Suppressor macrophage (primary cell): ENCODE measurements at places on chromosomes 1 and 21.

DNA sequence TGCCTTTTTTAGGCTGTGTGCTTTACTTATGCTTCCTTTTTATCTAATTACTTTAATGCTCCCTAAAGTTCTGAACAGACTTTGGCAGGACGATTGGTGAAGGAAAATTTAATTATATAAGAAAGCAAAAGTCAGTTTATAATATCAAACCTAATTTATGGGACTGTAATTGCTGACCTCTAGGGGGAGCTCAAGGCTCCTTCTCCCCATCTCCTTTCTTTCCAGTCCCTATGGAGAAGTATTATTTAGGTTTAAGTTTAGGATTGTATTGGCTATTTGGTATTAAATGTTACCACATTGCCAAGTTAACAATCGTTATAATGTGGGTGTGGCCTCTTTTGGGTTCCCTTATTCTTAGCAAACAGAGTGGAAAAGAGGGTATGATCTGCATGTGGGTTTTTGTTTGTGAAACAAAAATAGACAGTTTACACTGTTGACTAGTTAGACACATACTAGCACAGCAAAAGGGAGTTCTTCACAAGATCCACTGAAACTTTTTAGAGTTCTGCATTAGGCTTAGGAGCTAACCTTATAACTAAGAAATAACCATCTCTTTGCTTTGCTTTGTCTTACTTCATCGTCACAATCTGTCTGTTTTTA, 48.2 kb upstream of the TNFSF4 start:
- DNase-seq: peak; percentile 49

DNA sequence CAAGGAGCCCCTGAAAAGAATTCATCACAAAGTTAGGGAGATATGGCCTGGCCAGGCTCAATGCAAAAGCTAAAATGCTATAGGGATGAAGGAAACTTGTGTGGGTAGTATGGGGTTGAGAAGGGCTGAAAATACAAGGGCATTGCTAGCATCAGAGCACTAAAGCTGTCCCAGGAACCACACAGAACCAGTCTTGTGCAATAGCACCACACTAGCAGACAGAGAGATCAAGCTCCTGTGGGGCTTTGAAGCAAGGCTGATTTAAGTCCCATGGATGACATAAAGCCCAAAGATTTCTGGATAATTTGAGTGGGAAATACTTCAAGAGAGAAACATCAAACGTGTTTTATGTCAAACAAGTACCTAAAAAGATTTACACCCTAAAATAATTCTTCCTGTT, 97.1 kb downstream of the VAV3 start:
- DNase-seq: no peak

- no peak for DNase-seq
These were observed 96.3 kb upstream of the KLHDC7A start for GRCh38 chr1:18384471-18384870.

- no peak for DNase-seq
These were observed 17.0 kb upstream of the HSD3B2 start for GRCh38 chr1:119397986-119398385.

GRCh38 chr1:1356166-1356795, 2.1 kb downstream of the MXRA8 start:
- no peak for DNase-seq

- DNase-seq: peak; percentile 15
These were observed 75.8 kb downstream of the ARHGEF16 start for GRCh38 chr1:3530086-3530925.

DNA sequence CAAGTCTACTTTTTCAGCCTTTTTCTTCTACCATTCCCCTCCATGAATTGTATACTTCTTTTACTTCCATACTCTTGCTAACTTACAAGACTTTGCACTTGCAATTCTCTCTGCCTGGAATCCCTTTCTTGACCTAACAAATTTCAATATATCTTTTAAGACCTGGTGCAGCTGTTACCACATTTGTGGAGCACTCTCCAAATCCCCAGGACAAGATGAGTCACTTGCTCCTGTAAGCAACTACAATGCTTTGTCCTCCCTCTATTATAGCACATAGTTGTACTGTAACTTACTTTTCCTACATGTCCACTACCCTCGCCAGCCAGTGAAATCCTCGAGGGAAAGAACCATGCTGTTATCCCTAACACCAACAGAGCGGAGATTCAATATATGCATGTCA, 43.1 kb downstream of the WARS2 start:
- DNase-seq: no peak

GRCh38 chr1:8506995-8507615, 189.2 kb downstream of the SLC45A1 start:
- DNase-seq: no peak

GRCh38 chr1:30754684-30755171, 2.8 kb downstream of the LAPTM5 start:
- peak; percentile 86 for DNase-seq

- DNase-seq: peak; percentile 35
These were observed 4.5 kb upstream of the DDR2 start for GRCh38 chr1:162627662-162628296.

DNA sequence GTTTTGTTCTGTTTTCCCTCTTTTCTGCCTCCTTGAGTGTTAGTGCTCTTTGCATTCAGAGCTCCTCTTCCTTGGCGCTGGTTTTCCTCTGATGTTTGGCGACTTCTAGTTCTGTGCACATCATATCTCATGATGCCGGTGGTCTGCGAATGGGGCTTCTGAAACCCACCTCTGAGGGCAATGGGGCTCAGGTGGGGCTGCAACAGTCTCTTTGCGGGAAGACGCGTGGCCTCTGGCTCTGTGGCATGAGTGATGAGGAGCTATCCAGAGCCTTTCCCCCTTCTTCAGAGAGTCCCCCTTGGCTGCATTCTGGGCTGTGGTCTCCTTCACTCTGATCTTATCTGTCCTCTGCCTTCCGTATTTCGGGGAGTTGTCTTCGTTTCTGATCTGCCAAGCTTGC, 39.0 kb downstream of the TNFRSF8 start:
- DNase-seq: no peak

DNA sequence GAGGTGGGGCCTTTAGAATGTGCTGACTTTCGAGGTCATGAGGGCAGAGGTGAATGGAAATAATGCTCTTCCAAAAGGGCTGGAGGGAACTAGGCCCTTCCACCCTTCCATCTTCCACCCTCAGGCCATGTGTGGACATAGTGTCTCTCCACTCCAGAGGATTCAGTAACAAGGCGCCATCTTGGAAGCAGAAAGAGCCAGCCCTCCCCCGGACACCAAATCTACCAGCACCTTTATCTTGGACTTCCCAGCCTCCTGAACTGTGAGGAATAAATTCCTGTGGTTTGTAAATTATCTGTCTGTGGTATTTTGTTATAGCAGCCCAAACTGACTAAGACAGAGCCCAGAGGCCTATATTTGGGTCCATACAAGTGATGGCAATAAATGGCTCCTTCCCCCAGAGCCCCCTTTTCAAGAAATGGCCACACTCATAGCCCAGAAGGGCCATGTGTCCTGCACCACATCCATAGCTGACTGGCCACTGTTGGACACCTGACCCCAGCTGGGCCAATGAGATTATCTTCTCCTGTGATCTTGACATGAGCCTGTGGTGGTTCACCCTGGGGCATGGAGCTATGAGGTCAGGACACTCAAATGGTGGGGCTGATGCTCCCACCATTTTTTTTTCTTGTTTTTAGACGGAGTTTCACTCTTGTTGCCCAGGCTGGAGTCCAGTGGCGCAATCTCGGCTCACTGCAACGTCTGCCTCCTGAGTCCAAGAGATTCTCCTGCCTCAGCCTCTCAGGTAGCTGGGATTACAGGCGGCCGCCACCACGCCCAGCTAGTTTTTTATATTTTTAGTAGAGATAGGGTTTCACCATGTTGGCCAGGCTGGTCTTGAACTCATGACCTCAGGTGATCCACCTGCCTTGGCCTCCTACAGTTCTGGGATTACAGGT, 114.9 kb downstream of the RRAGC start:
- DNase-seq: no peak

- no peak for DNase-seq
These were observed 88.0 kb downstream of the CD247 start for GRCh38 chr1:167430134-167430848.

DNA sequence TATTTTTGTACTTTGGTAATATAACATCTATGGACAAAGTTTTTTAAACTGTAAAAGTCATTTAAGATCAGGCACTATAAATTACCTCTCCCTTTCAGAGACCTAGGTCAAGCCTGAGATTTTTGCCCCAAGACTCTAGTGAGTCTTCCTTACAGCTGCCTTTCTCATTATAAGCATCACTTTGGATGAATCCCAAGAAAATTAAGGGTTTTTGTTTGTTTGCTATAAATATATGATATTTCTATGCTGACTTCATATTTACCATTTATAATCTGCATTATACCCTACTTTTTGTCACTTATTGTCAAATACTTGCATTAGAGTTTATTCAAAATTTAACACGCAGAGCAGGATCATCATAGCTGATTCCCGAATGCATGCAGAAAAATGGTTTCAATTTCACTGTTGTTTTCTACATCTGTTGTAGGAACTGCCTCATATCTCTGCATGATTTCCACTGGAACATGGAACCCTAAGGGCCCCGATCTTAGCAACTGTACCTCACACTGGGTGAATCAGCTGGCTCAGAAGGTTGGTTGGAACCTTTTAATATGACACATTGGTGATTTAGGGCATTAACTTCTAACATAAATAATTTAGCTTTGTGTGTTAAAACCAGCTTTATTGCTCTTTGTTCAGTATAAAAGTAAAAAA, 150.0 kb downstream of the ADGRL2 start:
- DNase-seq: no peak

GRCh38 chr1:37458551-37458950, 15.8 kb upstream of the ZC3H12A start:
- no peak for DNase-seq

- DNase-seq: no peak
These were observed 46.3 kb downstream of the SKI start for GRCh38 chr1:2274231-2274928.

DNA sequence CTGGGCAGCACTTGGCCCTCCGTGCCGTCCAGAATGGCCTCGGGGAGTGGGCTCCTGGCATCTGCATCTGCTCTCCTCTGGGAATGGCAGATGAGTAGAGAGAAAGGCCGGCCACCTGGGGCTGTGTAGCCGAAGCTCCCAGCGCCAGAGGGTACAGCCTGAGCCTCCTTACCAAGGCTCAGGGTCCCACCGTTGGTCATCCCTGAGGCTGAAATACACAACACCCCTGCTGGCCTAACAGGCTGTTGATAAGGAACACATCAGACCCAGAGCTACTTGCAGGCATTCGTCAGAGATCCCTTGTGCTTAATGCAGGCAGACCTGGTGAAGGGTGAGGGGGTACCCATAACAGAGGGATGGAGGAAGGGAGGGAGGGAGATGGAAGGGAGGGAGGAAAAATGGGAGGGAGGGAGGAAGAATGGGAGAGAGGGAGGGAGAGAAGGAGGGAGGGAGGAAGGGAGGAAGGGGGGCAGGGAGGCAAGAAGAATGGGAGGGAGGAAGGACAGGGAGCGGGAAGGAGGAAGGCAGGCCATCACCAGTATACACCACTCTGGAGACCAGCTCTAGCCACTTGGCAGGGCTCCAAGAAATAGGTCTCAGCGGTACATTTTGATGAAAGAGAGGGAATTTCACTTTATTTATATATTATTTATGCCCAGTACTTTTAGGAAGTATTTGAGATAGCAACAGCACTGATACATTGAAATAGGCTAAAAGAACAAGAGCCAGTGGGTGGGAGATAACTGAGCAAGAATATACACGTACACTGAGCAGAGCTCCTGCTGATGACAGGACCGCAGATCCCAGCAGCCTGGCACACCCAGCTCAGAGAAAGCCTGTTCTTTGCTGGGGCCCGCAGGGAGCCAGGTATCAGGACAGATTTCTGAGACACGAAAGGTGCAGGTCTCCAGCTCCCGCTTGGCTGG, 315.0 kb upstream of the VAMP3 start:
- no peak for DNase-seq

- no peak for DNase-seq
These were observed 84.4 kb downstream of the CLEC20A start for GRCh38 chr1:178412400-178412770.

DNA sequence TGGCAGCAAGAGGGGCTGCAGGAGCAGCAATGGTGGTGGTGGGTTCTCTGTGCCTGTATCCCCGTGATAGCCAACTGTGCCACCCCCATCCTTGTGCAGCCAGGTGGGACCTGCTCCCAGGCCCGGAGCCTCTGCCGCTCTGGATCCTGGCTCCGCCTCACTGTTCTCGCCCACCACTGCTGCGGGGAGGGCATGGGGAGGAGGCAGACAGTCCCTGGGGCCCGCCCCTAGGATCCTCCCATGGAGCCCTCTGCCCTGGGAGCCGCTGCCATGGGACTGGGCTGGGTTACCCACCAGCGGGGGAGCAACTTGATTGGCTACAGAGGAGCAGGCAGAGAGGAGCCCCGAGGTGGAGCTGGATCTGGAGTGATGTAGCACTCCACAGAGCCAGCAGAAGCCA, 31.6 kb downstream of the CD1D start:
- DNase-seq: no peak
